ENCODE measurements at places on chromosomes 13 and 19.
A peak's percentile ranks its signal among the peaks of the same experiment; 100 is the strongest.

GRCh38 chr19:30281906-30282305 lies 90.3 kb upstream of the ZNF536 start:
- DNase-seq, result no peak

GRCh38 chr19:47735131-47735530 lies 10.2 kb upstream of the NOP53 start:
- DNase-seq, result no peak

- DNase-seq, result no peak
These were observed 27.9 kb upstream of the KLF2 start for GRCh38 chr19:16296713-16297112.

DNA sequence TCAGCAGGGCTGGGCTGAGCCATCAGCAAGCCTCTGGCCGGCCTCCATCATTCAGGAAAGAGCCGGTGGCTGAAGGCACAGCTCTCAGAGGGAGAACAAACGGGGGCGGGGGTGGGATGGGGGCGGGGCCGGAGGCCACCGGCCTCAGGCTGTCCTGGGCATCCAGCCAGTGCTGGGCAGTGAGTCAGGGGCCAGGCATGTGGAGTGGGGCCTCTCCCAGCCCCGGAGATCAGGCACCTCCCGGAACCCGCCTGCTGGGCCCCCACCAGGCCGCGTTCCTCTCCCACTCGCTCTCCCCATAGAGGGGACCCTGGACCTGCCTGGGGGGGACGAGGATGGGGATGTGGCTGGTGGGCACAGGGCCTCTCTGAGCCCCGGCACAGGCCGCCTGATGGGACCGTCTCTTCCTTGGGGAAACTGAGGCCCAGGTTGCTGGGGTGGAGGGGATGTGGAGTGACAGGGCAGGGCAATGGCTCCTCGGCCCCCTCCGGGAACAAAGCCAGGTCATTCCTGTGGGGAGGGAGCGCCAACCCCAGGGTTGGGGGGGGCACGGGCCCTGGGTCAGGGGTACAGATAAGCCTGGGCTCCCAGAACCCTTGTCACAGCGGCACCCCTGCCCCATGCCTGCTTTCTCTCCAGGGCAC lies 12.9 kb downstream of the SPC24 start:
- peak; percentile 81 for DNase-seq

DNA sequence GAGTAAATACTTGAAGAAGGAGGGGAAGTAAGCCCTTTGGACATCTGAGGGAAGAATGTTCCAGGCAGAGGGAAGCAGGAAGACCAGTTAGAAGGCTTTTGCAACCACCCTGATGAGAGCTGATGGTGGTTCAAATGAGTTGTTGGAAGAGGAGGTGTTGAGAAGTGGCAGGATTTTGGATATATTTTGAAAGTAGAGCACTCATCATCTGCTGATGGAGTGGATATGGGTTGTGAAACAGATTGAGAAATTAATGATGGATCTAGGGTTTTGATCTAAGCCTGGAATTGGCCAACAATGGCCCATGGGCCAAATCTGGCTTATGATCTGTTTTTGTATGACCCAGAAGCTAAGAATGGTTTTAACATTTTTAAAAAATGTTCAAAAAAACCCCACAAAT lies 230.7 kb downstream of the NDFIP2 start:
- no peak for DNase-seq

DNA sequence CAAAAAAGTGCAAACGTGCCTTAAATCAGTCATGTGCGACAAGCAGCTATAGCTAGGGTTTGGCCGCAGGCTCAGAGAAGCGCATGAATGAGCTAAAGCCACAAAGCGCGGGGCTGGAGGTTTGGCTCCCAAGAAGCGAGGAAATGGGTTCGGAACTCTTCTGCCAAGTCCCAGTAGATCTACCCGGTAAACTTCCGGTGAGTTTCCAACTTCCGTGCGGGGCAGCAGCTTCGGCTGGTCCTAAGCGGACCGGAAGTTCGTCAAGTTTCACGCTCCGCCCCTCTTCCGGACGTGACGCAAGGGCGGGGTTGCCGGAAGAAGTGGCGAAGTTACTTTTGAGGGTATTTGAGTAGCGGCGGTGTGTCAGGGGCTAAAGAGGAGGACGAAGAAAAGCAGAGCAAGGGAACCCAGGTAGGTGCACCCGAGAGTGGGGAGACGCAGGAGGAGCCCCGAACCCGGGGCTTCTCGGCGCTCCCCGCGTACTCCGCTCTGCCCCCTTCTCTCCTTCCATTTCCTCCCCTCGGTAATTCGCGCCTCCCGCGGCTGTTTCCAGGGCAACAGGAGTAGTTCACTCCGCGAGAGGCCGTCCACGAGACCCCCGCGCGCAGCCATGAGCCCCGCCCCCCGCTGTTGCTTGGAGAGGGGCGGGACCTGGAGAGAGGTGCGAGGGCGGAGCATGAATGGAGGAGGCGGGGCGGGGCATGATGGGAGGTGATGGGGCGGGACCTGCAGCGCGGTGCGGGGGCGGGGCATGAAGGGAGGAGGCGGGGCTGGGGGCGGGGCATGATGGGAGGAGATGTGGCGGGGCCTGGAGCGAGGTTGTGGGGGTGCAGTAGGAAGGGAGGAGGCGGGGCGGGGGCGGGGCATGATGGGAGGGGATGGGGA lies at the start of gene NR1H2:
TSS of gene NR1H2 (plus strand) at position 292 of the 885 bp plus-strand sequence. CDS start 1,149 bp downstream, outside the sequence.
- DNase-seq, result peak; percentile 93

- no peak for DNase-seq
These were observed 1358.5 kb upstream of the PCDH9 start for GRCh38 chr13:68588623-68589022.

DNA sequence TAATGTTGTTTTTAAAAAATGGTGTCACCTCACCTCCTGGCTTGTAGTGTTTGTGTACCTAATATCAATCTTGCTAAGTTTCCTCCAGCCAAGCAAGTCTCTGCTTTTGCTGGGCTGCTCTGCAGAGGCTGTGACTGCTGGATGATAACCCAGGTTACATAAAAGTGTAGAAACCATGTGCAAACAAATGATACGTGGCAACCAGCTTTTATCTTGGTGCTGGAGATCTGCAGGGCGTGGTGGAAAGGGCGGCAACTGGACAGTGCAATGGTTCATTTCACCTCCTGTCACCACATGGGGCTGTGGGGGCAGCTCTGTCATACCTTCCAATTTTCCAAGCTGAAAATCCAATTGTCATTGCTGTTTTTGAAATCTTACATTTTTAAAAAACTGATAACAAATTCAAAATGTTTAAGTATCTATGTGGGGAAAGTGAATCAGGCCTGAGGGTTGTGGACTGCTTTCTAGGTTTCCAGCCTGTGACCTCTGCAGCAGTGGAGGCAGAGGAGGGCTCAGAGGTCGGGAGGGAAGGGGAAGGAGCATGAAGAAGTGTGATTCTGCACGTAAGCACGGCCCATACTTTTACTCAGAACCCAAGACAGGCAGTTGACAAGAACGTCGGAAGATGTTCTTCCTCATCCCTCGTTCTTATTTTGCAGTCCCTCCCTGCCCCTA lies 9.7 kb downstream of the GPR42 start:
- DNase-seq, result no peak

DNA sequence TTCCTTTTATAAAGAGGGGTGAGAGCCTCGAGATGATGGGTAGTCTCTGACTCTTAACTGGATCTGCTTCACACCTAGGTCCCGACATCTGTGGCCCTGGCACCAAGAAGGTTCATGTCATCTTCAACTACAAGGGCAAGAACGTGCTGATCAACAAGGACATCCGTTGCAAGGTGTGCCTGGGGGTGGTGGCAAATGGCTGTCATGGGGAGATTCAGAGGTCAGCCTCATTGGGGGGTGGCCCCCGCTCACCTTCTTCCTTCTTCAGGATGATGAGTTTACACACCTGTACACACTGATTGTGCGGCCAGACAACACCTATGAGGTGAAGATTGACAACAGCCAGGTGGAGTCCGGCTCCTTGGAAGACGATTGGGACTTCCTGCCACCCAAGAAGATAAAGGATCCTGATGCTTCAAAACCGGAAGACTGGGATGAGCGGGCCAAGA lies 1.6 kb downstream of the CALR start:
- DNase-seq, result no peak

DNA sequence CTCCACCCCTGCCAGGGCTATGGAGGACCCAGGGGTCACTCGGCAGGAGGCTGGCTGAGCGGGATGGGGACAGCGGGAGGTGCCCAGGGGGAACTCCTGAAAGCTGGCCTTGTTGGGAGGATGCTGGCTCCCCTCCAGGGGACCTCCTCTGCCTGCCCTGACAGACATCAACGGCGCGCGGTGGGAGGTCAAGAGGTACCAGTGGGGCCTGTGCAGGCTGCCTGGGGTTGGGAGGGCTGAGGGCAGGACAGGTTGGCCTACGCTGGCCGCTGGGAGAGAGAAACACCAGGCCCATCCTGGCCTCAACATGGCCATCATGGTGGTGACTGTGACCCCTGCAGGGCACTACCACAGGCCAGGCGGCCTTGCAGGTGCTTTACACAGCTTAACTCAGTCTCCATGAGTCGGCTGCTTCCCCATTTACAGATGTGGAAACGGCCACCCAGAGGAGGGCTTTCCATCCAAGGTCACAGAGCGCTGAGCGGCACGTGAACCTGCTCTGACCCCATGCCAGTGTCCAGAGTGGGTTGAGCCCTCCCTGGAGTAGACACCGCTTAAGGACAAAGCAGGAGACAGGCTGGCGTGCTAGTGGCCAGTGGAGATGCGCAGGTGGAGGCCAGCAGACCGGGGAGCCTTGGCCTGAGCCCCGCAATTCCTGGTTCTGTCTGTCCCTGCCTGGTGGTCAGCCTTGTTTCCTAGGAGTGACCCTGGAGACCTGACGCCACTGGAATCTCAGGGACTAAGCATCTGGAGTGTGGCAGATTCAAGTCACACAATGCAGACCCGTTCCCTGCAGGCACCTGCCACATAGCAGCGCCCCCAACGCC lies 27.6 kb downstream of the CEBPG start:
- no peak for DNase-seq

- peak; percentile 89 for DNase-seq
These were observed 96.2 kb downstream of the CYSLTR2 start for GRCh38 chr13:48749699-48750473.
